Nucleus accumbens (tissue), 56 donors: ENCODE measurements at places on chromosomes 2 and 18.

DNA sequence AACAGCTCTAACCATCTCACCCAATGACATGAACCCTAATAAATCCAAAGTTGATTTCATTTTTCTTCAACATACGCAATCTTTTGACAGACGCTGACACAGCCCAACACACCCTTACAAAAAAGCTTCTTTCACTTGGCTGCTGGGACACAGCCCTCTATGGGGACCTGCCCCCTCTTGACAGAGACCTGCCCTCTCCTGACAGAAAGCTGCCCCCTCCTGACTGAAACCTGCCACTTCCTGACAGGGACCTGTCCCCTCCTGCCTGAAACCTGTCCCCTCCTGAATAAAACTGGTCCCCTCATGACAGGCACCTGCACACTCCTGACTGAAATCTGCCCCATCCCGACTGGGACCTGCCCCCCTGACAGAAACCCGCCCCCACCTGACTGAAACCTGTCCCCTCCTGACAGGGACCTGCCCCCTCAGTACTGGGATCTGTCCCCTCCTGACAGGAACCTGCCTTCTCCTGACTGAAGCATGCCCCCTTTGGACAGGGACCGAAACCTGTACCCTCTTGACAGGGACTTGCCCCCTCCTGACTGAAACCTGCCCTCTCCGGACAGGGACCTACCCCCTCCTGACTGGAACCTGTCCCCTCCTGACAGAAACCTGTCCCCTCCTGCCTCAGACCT is 87.9 kb downstream of the PXDN start:
- DNase-seq = no peak

- DNase-seq = no peak
These were observed 185.0 kb downstream of the BCL11A start for GRCh38 chr2:60368456-60368855.

- DNase-seq = no peak
These were observed 128.0 kb upstream of the HNRNPA3 start for GRCh38 chr2:177084607-177085006.

DNA sequence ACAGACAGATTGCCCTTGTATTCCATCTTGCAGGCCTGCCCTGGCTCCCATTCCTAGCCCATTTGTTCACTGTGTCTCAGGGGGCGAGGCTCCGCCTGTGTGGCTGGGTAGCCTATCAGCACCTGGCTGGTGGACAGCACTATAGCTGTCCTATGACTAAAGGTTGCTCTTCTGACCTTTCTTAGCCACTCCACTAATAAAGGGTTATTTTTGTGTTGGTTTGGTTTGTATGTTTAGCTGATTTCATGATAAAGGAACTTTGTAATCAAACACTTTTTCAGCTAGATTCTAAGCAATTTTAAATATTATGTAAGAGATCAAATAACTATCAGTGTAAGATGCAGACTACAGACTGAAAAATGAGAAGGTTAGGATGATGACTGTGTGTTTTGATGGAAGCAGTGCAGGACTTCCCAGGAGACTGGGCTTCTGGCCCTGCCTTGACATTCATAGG is 72.2 kb downstream of the CRIM1 start:
- DNase-seq = no peak

GRCh38 chr2:239959059-239959971 is 65.8 kb downstream of the NDUFA10 start:
- no peak for DNase-seq

- DNase-seq = no peak
These were observed 346.3 kb upstream of the TNP1 start for GRCh38 chr2:217206016-217206725.

GRCh38 chr2:30266051-30266621 is 34.8 kb downstream of the LBH start:
- no peak for DNase-seq

GRCh38 chr2:192628017-192628416 is 433.3 kb upstream of the TMEFF2 start:
- DNase-seq = no peak

GRCh38 chr2:104698276-104698675 is 155.6 kb upstream of the POU3F3 start:
- no peak for DNase-seq

DNA sequence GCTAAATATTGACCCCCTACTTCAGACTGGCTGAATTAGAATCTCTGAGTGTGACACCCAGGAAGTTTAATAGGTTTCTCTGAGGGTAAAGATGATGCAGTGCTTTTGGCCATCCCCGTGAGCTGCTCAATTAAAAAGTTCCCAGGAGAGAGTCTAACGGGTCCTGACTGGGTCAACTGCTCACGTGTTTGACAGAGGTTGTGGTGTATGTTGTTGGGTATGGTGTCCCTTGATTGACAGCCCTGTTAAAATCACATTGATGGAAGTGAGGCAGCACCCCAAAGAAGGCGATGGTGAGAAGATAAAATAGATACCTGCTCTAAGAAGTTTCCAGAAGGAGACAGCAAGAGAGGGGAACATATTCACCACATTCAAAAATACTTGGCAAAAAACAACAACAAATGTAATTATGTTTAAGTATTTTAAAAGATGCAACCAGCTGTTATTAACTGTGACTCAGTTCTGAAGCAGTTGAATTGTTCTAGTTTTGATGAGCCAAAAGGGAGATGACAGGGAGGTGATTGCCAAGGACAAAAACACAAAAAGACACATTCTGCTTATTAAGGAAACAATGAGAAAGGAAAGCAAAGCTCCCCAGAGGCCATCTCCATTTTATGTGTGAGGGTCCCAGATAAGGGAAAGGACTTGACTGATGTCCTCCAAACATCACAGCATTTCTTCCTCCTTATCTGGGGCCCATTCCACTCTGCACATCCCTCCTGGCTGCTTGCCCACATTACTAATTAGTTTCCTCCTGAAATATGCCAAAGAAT is 11.5 kb upstream of the GMCL1 start:
- DNase-seq = no peak

- no peak for DNase-seq
These were observed 192.9 kb downstream of the TFCP2L1 start for GRCh38 chr2:121092095-121092494.

- no peak for DNase-seq
These were observed 189.6 kb upstream of the LYPD1 start for GRCh38 chr2:132859590-132859989.

DNA sequence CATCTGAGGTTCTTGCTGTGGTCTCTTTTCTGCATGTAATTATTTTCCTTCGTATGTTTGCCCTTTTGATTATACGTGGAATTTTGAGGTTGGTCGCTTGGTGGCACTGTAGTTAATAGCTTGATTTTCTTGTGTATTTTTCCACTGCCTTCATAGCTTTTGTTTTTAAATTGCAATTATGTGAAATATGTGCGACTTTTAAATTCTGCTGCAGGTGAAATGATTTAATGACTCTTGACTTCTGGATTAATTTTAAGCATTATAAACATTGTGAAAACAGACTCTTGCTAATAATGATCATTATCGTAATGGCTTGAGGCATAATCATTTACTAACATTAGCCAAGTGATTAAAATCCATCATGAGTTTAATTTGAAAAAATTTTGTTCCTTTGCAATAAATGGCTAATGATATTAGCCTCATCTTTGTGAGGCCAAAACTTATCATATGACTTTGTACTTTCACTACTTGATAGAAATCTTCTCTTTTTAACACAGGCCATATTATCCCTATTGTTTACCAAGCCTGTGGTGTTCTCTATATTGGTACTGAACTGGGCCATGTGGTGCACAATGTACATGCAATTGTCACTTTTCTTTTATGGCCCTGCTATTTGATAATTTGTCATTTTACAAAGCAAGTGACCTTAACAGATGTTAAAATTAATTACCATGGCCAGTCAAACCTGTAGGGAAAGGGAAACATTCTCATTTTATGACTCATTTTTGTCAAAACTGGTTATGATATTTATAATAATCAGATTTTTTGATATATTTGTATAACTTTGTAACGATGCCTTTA is 62.8 kb upstream of the NEUROD1 start:
- no peak for DNase-seq

DNA sequence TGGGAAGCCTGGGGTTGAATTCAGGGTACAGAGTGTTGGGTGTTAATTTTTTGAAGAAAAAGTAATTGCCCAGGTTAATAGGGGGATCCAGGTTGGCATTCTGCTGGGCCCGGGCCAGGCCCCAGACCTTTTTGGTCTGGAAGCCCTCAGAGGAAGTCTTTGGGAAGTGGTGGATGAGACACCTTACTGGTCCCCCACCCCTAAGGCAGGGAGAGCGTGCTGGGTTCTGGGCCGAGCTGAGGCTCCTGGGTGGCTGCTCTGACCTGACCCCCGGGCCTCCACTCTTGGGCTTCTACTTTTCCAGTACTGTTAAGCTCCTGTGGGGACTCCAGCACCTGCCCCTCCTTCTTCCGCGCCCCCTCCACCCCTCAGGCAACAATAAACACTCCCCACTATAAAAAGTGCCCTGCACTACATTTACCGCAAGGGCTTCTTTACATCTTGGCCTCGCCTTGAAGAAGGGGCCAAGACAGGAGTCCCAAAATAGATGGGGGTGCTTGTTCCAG is 753 bp upstream of the HOXD3 start:
- no peak for DNase-seq

GRCh38 chr2:51613-52012 is 5.3 kb upstream of the FAM110C start:
- DNase-seq = no peak

DNA sequence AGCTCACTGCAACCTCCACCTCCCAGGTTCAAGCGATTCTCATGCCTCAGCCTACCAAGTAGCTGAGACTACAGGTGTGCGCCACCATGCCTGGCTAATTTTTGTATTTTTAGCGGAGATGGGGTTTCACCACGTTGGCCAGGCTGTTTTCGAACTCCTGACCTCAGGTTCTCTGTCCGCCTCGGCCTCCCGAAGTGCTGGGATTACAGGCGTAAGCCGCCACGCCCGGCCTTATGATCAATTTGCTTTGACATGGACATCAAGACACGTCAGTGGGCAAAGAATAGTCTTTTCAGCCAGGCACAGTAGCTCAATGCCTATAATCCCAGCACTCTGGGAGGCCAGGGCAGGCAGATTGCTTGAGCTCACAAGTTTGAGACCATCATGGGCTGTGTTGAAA is 48.0 kb upstream of the CABYR start:
- no peak for DNase-seq

- no peak for DNase-seq
These were observed 499 bp upstream of the LMAN1 start for GRCh38 chr18:59359576-59359952.

DNA sequence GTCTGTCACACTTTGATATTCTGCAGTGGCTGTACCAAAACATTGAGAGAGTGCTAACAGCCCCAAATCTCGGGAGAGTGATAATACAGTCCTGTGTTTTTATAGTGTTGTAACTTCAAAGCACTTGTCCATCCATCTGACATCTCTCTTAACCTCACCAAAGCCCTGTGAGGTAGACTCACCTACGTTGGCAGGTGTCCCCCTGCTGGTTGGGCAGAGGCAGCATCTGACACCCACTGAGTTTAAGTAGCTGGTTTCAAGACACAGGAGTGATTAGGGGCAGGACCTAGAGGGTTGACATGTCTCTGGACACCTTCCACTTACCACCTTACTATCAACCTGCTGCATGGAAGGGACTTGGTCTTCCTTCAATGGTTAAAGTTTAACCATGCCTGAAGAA is 22.9 kb downstream of the COLEC12 start:
- no peak for DNase-seq

DNA sequence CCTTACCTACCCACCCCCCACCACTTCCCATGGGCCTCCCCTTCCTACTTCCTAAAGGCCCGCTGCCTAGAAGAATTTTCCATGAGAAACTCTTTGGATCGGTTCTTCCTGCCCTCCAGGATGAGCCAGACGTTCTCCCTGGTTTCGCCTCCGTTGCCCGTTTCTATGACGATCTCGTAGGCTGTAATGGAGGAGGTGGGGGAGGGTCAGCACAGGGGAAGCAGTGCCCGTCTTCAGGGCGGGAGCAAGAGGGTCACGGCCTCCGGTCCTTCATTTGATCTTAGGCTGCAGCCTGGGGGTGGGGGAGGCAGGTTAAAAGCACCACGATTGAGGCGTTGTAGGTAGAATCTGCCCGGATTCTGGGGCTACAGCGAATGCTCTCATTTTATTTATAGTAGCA is 172.0 kb downstream of the LOXHD1 start:
- DNase-seq = no peak

DNA sequence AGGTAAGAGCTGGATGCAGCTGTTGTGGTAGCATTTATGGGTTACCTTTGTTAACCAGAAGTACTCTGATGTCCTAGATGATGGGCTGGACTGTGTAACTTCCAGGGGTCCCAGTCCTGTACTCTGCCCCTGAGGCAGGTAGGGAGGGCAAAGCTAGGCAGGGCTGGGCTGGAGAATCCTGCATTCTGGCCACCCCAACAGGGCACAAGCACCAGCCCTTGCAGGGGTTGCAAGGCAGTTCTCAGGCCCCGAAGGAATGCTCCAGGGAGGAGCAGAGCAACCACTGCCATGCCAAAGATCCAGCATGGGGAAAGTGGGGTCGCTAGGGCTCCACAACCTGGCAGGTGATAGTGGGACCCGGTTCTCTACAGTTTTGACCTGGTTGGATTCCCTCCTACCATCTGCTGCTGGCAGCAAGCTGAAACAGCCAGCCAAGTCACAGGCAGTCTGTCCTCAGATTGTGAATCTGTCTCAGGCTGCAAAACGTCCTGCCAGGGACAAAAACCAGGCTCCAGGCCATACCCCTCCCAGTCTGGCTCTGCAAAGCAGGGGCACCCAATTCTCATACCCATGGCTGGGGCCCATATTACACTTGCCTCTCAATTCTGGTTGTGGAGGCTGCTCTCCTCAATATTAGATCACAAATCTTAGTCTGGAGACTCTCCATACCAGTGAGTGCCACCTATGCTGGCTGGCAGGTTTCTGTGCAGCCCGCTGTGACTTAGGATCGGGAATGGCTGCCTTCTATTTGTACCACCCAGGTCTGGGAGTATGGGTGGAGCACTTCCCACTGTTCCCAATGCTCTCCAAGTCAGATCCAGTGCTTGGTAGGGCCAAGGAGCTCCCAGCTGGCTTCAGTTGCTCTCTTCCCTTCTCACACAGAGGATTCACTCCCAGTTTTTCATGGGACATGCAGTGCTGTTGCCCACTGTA is 61.1 kb downstream of the SMCHD1 start:
- no peak for DNase-seq

- DNase-seq = no peak
These were observed 35.4 kb downstream of the INSIG2 start for GRCh38 chr2:118123561-118124232.

GRCh38 chr2:33522576-33522975 is 46.1 kb downstream of the RASGRP3 start:
- no peak for DNase-seq

- DNase-seq = no peak
These were observed 2.4 kb downstream of the GAREM1 start for GRCh38 chr18:32468147-32468845.

GRCh38 chr2:30288561-30288960 is 57.2 kb downstream of the LBH start:
- DNase-seq = no peak

- no peak for DNase-seq
These were observed 7.5 kb upstream of the TUBA4A start for GRCh38 chr2:219261024-219261855.

- DNase-seq = no peak
These were observed 336.5 kb downstream of the CYP26B1 start for GRCh38 chr2:71811157-71811556.

GRCh38 chr18:21916594-21916993 is 176.0 kb downstream of the MIB1 start:
- no peak for DNase-seq

- no peak for DNase-seq
These were observed 189.3 kb downstream of the LTBP1 start for GRCh38 chr2:33136056-33136455.
